Suppressor macrophage treated with lipopolysaccharide for 1 hour (primary cell): ENCODE measurements at places on chromosomes 1 and 21.

DNA sequence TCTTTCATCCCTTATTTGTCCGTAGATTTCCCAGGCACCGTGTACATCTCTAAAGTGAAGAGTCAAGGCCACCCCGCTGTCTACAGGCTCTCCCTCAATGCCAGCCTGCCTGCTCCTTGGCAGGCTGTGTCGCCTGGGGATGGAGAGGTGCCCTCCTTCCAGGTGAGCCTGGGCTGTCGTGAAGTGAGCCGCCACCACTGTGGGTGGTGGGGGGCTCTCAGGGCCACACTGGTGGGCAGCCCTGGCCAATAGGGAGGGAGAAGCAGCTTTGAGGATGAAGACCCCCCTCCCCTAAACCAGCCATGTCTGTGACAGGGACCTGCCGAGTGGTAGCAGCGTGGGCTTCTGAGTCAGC lies 46.2 kb downstream of the DISP3 start:
- no peak for DNase-seq

DNA sequence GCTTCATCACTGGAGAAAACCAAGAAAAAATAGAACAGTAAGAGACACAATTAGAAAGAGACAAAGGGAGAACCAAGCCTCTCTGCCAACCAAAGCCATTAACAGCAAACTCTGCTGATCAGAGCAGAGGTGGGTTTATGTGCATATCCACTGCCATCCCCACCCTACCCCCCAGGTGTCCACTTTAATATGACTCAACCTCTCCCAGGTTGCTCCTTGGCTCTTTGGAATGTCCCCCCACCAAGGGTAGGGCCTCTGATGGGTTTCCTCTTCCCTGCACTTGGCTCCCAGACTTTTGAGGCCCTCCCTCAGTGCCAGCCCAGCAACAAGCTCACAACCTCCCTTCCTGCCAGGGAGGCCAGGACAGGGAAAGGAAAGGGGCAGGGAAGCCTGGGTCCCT lies 104.8 kb downstream of the DMRTA2 start:
- no peak for DNase-seq

DNA sequence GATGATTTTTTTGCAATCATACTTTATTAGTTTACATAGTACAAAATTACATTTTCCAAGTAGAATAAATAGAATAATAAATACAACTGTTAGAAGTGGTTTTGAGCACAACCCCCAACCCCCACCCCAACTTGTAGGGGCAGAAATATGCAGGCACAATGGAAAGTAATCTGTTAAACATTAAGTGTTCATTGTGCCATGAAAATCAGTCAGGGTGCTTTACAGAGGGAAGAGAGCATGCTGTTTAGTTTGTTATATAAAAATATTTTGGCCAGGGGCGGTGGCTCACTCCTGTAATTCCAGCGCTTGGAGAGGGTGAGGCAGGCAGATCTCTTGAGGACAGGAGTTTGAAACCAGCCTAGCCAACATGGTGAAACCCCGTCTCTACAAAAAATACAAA lies 2.6 kb downstream of the OR10T2 start:
- DNase-seq = no peak

GRCh38 chr1:21752186-21752585 lies 30.8 kb downstream of the USP48 start:
- DNase-seq = no peak

GRCh38 chr1:233972951-233973635 lies 68.6 kb downstream of the SLC35F3 start:
- no peak for DNase-seq
